ENCODE measurements at places on chromosomes 6 and 20. TPM values are rescaled to one million over a fixed set of nuclear protein-coding genes. Genes with fewer than 3 reads are reported as not detected.
A peak's percentile ranks its signal among the peaks of the same experiment; 100 is the strongest.

DNA sequence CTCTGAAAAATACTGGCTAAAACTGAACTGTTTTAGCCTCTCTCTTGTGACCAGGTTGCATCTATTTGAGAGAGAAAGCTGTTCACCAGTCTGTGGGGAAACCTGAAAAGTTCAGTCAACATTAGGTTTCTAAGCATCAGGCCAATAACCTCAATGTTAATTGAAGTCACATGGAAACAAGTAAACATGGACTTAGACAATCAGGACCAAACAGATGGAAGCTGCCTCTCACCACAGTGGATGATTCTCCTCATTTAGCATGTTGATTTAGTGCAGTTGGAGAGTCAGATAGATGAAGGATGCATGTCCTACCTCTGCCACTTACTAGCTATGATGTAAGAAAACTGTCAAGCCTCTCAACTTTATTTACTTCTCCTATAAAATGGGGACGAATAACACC lies 18.2 kb downstream of the SCGN start:
- no peak for DNase-seq

DNA sequence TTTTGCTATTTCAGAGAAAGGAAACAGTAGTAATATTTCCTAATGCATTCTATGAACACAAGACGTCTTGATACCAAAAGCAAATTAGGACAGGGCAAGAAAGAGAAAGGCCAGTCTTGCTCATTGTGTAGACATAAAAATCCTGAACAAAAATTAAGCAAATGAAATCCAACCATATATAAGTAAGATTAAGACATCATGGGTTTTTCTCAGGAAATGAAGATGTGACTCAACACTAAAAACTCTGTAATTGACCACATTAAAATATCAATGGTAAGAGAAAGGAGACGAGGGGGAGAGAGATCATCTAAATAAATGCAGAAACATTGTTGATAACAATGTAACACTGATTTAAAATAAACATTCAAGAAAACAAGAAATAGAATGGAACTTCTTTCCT lies 205.4 kb downstream of the SOD2 start:
- no peak for DNase-seq

UBD gene
- polyA plus RNA-seq: 0.88 TPM

TOP1 gene
- 117 TPM for polyA plus RNA-seq

- DNase-seq: no peak
Measured at GRCh38 chr6:88492824-88493223, 326.7 kb upstream of the CNR1 start.

GRCh38 chr6:47974106-47974505 lies 136.9 kb downstream of the PTCHD4 start:
- no peak for DNase-seq

DNA sequence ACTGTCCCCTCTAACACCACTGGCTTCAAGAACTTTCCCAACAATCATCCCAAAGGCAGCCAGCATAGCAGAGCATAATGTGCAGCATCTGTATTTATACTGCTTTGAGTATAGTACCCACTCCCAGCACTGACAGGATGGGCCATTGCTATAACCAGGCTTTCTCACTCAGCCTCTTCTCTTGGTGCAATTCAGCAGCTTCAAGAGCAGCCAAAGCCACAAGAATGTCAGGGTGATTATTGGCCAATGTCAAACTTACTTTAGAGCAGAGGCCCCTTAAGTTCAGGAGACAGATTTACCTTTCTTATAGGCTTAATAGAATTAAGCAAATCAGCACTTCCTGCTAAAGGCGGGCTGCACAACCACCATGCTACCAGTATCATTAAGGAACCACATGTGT lies 232.4 kb upstream of the RSPO3 start:
- no peak for DNase-seq

MAVS gene
- polyA plus RNA-seq: 29.8 TPM

TMEM170B gene
- polyA plus RNA-seq: 9.3 TPM

BEND6 gene
- 7.4 TPM for polyA plus RNA-seq

CAPN11 gene
- 0.16 TPM for polyA plus RNA-seq

DNA sequence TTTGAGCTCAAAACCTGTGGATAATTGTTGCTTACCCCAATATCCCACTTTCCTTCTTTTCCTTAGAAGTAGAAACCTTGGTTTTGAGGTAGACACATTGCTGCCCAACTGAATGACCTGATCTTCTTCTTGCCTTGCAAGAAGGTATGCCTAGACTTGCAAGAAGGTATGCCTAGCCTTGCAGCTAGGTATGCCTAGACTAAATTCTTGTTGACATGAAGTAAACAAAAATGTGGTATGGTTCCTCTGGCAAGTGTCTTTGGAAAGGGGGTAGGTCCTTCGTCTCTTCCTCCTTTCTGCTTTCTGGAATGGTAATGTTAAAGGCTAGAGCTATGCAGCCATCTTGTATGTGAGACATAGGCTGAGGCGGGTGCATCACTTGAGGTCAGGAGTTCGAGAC lies 129.2 kb downstream of the GMPR start:
- no peak for DNase-seq

DNA sequence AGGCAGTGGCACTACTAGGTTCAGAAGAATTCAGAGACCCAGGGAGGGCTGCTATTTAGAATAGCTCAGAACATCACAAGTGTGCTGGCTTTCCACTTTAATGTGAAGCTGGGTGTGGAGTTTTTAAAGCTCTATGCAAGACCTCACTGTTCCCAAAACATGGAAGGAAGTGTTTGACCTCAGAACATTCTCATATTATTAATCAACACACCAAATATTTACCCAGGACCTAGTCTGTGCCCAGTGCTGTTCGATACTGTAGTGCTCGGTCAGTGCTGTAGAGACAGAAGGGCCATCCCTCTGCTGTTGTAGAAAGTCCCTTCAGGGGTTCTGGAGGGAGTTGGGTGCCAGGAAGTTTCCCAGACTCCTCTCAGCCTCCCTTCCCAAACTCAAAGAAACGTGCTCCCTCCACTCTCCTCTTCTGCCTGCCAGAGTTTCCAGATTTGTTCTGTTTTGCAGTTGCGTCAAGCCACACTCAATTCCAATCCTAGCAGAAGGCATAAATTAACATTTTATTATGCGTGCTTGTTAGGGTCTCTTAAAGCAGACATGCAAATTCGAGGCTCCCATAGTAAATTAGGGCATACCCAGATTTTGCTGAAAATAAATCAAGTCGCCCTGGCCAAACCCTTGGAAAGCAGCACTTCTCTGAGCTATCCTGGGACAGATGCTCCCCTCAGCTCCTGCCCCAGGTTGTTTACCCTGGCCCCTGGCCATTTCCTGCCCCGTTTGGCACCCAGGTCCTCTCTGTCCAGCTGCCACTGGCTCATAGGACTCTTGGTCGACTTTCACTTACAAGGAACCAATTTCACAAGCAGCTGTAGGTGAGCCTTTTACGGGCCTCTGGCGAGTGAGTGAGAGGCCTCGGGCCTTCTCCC lies 248.6 kb downstream of the HIVEP2 start:
- DNase-seq: peak; percentile 45

HMGCLL1 gene
- polyA plus RNA-seq: 3.8 TPM

DNA sequence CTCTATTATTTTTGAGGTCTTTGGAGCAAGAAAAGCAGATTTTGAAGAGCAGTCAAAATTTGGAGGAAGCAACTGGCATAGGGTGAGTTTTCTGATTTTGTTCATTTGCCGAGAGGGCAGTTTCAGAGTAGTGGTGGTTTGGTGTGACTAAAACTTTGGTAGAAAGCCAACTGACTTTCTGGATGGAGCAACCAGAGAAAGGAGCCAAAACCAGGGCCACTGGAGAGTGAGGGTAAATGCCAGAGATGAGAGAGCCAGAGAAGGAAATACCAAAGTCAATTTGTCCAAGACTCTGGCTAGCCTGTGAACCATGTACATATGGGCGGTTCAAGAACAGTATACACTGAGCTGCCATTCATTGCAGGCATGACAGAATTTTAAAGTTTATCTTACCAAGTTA lies 40.5 kb upstream of the ZBTB24 start:
- no peak for DNase-seq

C6orf132 gene
- polyA plus RNA-seq: 4.1 TPM

MCUR1 gene
- polyA plus RNA-seq: 70.1 TPM

DNA sequence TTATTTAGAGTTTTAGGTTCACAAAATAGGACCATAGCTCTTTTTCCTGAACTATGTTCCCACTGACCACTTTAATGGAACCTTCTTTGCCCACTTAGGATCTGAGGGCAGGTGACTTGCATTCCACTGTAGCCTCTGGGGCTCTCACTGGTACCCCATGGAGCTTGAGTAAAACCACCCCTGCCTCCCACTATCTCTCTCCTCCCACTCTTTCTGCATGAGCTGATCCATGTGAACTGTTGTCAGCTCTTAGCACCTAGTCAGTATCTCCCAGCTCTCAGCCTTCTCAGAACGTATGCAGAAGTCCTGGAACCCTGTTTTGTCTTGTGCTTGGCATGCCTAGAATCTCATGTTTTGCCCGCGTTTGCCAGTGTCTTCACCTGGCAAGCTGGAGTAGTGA lies 200.6 kb upstream of the SNX9 start:
- no peak for DNase-seq

GRCh38 chr20:36309643-36310042 lies 3.5 kb downstream of the DLGAP4 start:
- DNase-seq: no peak

TBPL1 gene
- 55.6 TPM for polyA plus RNA-seq

DNA sequence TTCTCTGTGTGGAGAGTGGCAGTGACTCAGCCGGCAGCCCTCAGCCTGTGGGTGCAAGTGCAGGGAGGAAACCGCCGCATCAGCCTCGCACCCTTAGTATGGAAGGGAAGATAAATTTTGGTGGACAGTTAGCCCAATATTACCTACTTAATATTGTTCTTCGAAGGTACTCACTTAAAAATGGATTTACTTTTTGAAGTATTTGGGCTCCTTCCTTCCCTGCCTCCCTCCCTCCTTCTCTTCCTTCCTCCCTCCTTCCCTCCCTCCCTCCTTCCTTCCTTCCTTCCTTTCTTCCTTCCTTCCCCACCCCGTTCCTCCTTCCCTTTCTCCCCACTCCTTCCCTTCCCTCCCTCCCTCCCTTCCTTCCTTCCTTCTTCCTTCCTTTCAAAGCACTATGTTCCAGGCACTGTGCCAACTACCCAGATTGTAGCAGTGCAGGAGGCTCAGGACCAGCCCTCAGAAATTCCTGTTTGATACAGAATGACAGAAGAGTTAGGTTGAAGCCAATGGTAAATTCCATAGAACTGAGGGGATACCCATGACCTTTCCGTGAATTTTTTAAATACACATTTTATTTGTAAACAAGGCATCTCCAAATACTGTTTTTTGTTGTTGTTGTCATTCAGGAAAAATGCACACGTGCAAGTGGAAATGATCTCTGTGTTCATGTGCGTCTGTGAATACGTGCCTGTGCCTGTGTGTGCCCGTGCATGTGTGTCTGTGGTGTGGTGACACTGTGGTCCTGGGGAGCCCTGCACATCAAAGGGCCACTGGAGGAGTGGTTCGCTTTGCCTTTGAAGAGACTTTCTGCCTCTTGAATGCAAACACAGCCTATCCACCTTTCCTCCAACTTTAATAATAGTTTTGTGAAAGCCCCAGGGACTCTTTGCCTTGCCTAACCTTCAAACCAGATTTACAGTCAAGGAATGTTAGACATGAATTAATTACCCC lies 141.7 kb downstream of the EDN3 start:
- no peak for DNase-seq

ZC3H12D gene
- polyA plus RNA-seq: 0.25 TPM

- DNase-seq: no peak
Measured at GRCh38 chr20:37901240-37901639, 1.7 kb upstream of the VSTM2L start.

PHACTR2 gene
- 40.9 TPM for polyA plus RNA-seq

DNA sequence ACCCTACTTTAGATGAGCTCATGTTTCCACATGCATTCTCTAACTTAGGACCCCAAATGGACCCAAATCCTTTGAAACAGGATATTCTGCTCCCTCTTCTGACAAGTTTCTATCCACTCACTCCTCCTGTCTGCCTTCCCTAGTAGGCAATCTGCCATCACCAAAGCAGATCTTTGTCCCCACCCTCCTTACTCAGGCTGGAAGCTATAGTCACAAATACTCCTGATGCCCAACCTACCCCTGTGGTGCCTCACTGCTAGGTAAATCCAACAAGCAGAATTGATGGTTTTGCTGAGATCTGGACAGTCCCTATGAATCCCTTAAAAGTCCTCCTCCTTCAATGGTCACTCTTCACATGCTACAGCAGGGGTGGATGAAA lies 21.7 kb downstream of the ELOVL5 start:
- no peak for DNase-seq

DOK5 gene
- 9.1 TPM for polyA plus RNA-seq

DNA sequence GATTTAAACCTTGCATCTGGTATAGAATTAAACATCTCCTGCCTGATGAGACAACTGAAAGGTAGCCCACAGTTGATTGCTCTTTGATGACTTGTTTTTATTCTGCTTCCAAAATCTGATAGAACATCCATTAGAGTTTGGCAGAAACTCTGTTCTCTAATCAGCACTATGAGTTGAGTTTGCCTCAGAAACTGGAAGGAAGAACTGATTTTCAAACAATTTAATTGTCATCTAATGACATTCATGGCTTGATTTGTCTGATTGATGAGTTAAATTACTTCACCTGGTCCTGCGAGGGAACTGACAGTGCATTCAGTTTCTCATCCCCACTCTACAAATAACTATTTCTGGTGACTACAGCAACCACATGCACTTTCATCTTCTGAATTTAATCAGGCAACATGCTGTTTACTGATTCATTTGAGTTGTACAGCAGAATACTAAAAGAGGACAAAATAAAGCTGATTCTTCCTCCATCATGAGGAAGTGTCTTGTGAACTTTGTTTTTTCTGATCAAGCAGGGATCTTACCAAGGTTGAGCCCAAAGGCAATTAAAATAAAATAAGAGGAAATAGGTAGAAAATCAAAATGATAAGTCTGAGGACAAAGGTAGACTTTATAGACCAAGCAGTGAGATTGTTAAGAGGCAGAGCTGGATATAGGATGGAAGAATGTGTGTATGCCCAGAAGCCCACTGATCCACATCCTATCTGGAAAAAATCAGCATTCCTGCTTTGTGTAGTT lies 15.7 kb upstream of the MRAP2 start:
- DNase-seq: no peak

DCDC2 gene
- polyA plus RNA-seq: 93.1 TPM

DNA sequence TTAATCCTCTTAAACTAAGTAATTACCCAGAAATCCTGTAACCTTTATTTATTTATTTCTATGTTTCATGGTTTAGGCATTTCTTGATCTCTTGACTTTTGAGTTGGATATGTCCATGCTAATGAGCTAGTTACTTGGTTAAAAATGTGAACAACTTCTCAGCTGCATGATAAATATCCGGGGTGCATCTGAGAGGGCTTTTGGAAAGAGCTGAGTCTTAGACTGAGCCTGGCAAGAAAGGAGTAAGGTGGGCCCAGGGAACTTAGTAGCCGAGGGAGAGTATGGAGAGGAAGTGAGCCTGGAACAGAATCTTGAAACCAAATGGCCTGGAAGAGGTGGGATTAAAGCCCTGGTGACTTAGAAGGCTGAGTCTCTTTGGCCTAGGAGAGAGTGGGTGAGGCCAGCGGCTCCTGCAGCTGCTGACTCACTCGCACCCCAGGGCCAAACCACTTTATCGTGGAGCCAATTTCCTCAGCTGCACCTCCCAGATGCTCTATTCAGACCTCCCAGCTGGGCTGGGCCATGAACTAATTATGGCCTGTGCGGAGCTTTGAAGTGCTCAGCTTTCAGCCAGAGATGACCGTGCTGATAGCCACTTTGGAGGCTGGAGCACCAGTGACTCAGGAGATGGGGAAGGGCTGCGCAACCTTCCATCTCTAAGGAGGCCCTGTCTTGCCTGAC lies 19.1 kb downstream of the TGM3 start:
- DNase-seq: no peak

GRCh38 chr20:3825526-3825925 lies 5.2 kb downstream of the AP5S1 start:
- no peak for DNase-seq
